ENCODE measurements at places on chromosomes 5 and 9.
A peak's percentile ranks its signal among the peaks of the same experiment; 100 is the strongest.

- DNase-seq = no peak
Observed at GRCh38 chr5:13708906-13709305, 235.6 kb downstream of the DNAH5 start.

DNA sequence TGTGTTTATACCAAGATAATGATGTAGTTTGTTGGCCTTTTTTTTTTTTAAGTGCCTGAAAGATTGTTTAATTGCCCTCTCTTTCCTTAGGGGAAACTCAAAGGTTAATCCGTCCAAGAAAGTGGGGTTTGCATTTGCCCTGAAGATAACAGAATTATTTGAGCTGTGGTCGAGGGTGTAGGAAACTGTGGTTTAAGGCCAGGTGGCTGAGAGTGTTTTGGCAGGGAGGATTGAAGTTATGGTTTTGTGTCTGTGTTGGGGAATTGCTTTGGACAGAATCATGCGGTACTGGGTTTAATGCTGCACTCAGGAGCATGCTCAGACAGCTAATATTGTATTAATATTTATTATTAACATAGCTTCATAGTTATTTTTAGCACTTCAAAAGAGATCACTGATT lies 509.8 kb downstream of the EBF1 start:
- no peak for DNase-seq

GRCh38 chr5:173155912-173156311 lies 11.6 kb downstream of the BNIP1 start:
- DNase-seq = no peak

DNA sequence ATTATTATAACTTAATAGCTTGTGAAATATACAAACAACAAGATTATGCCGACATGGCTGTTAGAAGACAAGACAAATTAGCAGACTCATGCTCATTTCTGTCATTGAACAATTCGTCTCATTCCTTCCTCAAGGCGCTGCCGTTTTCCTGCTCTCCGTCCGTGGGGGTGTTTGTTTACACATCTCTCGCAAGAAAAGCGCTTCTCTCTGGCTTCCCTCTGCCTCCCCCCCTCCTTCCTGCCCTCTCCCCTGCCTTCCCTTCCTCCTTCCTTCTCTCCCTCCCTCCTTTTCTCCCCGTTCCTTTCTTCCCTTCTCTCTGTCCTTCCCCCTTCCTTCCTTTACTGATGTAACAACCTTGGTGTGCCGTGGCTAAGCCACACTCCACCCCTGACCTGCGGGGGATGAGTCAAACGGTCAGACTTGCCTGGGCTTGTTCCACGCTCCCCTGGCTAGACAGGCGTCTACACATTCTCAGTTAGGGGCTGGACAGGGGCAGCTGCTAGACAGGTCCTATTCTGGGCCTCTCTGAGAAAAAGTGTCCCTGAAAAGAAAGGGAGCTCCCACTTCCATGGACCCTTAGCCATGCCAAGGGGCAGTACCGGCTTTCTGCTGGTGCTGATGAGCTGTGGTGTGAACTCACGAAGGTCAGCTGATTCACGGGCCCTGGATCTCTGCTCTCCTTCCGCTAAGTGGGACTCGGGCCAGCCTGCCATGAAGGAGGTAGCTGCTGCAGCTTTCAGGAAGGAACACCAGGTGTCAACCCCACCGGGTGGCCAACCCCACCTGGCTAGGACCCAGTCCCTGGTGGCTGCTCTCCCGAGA lies 32.0 kb upstream of the SPTLC1 start:
- DNase-seq = peak; percentile 94

GRCh38 chr9:99286536-99286935 lies 64.5 kb downstream of the SEC61B start:
- DNase-seq = no peak

DNA sequence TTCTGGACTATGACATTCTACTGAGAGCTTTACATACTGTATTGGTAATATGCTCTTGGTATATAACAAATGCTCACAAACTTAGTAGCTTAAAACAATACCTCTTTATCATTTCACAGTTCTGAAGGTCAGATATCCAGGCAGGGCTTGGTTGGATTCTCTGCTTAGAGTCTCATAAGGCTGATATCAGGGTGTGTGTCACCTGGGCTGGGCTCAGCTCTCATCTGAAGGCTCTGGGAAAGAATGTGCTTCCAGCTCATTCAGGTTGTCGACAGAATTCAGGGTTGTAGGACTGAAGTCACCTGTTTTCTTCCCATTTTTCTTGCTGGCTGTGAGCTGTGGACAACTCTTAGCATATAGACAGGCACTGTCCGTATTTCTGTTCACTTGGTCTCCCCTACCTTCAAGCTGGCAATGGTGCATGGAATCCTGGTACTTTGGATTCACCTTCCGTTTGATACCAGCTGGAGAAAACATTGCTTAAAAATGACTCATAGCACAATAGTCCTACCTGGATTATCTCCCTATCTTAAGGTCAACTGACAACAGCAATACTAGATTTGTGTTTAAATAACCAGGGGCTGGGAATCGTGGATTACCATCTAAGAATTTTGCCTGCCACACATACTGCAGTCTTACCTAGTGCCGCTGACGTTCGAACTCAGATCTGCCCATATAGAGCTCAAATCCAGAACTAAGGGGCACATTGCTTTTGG lies 69.2 kb downstream of the RCL1 start:
- no peak for DNase-seq

Data from EH (cell line).